ENCODE measurements at places on chromosomes 4 and X. TPM values are rescaled to one million over a fixed set of nuclear protein-coding genes. Genes with fewer than 3 reads are reported as not detected.

DNA sequence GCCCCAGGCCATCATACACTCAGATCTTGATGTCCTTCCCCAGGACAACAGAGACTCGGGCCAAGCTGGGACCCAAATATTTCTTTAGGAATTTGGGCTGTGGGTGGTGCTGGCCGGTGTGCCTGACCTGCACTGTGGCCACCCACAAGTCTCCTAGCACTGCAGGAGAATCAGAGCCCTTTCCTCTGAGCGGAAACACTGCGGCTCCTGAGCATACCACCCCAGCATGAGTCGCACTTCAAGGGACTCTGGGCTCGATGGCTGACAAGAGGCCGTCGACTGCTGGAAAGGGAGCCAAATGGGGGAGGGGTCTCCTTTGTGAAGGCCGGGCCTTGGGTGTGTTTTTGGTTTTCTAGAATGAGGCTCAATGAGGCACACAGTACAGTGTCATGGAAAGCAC is 13.0 kb upstream of the IRAK1 start:
- DNase-seq: no peak

GRCh38 chr4:19557161-19557560 is 694.5 kb upstream of the SLIT2 start:
- DNase-seq: no peak

- DNase-seq: no peak
Observed at GRCh38 chr4:22072240-22072639, 123.7 kb upstream of the KCNIP4 start.

Gene RAB39B
- 0.28 TPM for total RNA-seq

Gene SRPX
- total RNA-seq: 134 TPM

Data from sigmoid colon (tissue), 7 donors.